ENCODE measurements at places on chromosomes 4 and X. TPM values are rescaled to one million over a fixed set of nuclear protein-coding genes. Genes with fewer than 3 reads are reported as not detected.

- no peak for DNase-seq
These were observed 140.7 kb downstream of the RPS6KA6 start for GRCh38 chrX:84047339-84047738.

GRCh38 chr4:168449719-168450452 lies 30.4 kb downstream of the DDX60L start:
- DNase-seq = peak; percentile 28

RNF150 gene
- total RNA-seq = 0.25 TPM

IL3RA gene
- total RNA-seq = 20.4 TPM

SLC25A31 gene
- total RNA-seq = not detected

PDK3 gene
- total RNA-seq = 3.0 TPM

DNA sequence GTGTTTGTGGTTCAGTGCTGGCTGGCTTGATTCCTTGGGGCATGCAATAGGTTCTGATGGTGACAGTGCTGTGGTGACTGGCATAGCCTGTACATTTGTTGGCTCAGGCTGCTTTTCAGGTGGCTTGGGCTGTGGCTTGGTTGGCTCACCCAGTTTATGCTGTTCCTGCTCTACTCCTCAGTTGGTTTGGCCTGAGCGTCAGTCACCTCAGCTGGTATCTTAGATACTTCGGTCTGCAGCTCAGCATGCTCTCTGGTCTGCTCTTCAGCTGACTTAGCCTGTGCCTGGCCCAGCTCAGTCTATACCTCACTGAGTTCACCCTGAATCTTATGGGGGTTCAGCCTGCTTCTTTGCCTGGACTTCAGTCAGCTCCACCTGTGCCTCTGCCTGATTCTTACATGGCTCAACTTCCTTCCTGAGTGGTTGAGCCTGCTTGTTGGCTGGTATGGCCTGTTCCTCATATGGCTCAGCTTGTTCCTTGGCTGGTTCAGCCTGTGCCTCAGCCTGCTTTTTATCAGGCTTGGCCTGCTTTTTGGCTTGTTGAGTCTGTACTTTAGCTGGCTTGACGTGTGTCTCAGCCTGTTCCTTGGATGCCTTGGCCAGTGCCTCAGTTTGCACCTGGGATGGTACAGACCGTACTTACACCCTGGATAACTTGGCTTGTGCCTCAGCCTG lies 170.6 kb downstream of the MSN start:
- DNase-seq = no peak

CNGA1 gene
- not detected for total RNA-seq

MAN2B2 gene
- total RNA-seq = 13.8 TPM

- DNase-seq = peak; percentile 91
These were observed at the start of gene SNCA for GRCh38 chr4:89836897-89837384. SNCA (minus strand) TSS chr4:89837161; CDS start chr4:89835667, 1,494 bp downstream.

- peak; percentile 69 for DNase-seq
These were observed 23.0 kb downstream of the LDB2 start for GRCh38 chr4:16875487-16875886.

DNA sequence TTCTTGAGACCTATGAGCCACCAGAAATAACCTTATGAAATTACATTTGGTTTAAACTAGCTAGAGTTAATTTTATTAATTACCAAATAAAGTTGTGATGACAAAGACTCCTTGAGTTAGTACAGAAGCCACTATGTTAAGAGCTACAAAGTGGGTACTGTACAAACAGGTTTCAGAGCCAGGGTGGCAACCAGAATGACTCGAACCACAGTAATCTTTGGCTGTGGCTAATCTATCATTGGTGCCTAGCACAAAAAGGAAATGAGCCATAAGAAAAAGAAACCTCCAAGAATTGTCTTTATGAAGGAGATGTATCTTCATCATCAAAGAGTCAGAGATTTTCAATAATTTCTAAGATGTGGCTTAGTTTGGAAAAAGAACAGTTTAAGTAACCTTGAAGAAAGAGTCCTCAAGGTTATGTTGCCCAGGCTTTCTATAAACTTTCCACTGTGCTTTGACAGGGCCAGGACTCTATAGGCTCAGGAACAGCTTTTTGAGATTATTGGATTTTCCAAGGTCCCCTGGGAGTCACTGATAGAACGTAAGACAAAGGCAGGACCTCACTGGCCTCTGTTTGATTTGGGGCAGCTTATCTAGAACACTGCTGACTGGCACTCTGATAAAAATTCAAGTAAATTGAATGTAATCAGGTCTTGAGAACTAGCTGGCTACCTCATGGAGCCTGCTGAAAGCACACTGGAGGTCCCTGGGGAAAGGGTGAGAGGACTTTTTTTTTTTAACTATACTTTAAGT lies 777.7 kb downstream of the STIM2 start:
- no peak for DNase-seq

FRMD7 gene
- total RNA-seq = not detected

DNA sequence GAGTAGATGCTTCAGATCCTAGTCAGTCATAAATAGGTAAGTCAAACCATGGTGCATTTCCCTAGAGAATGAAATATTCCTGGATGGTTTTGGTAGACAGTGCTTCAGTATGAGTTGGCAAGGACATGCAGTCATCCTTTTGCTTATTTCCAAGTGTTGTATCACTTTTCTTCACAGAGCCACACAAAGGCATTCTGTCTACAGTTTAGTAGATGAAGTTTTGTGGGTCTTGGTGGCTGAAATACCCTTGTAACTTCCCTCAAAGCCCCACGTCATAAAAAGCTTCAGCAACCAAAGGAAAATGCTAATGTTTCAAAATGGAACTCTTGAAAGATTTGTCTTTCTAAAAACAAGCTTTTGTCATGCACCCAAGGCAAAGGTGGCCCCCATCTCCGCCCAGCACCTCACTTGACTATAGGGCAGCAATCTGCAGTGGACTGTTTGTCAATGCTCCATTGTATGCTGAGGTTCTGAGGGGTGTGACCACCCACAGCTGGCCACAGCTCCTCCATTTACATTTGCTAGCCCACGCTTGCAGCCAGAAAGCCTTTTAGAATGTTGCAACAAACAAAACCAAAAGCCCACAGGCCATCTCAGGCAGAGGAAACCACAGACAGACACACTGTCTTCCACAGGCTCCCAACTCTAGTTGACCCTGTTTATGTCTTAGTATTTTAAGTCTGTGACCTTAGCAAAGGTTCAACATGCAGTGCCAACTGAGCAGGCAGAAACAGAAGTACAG lies 87.1 kb upstream of the FAM9C start:
- no peak for DNase-seq

- DNase-seq = no peak
These were observed 180.0 kb downstream of the AFAP1 start for GRCh38 chr4:7759635-7760034.

SYTL5 gene
- total RNA-seq = not detected

MTNR1A gene
- not detected for total RNA-seq

GRCh38 chr4:81676537-81676936 lies 204.8 kb upstream of the RASGEF1B start:
- DNase-seq = no peak

GAB1 gene
- 10.1 TPM for total RNA-seq

GRCh38 chr4:8281519-8282133 lies 12.1 kb downstream of the HTRA3 start:
- no peak for DNase-seq

DNA sequence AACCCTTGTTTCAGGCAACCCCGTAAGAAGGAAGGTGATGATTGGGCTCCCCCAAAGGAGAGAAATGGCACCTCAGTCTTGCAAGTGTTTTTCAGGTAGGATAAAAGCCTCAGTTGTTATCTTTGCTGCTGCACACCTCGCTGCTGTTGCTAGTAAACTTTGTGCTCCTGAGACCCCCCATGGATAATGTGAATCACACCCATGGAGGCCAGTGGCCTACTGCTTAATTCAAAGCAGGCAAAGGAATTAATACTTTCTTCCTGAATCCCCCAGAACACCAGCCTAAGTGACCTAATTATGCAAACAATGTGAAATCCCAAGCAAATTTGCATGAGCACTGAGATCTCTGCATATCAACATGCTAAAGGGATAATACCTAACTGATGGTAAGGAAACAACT lies 337.5 kb downstream of the GRIA2 start:
- no peak for DNase-seq

DNA sequence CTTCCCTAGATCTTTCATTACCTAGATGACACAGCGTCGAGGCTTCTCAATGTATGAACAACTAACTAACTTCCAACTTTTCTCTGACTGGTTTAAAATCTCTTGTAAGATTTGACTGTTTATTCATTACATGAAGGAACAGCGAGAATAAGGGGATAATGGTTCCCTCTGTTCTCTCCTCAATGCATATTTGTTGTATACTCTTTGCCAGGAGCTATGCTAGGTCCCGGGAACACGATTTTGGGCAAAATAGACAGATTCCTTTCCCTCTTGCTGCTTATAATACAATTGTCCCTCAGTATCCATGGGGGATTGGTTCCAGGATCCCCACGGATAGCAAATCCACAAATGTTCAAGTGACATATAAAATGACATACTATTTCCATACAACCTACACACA lies 1020.0 kb downstream of the DMD start:
- DNase-seq = no peak
